Left ventricle myocardium inferior (tissue), 1 donor: ENCODE measurements at places on chromosomes 6 and 20. TPM values are rescaled to one million over a fixed set of nuclear protein-coding genes. Genes with fewer than 3 reads are reported as not detected.

The FAM120B gene
- total RNA-seq = 20.1 TPM

GRCh38 chr6:68711386-68712000 lies 76.4 kb downstream of the ADGRB3 start:
- no peak for DNase-seq
- H3K36me3 ChIP-seq = no peaks in the 10 kb centered on the region
- no peak overlapping the region for H3K27ac ChIP-seq
- H3K27me3 ChIP-seq = no peaks in the 10 kb centered on the region

- peaks cover 57% of the 10 kb centered on the region for H3K36me3 ChIP-seq
- H3K27me3 ChIP-seq = no peaks in the 10 kb centered on the region
- H3K27ac ChIP-seq = no peak overlapping the region
- H3K4me3 ChIP-seq = no peak overlapping the region
These were observed 63.7 kb downstream of the IGF2R start for GRCh38 chr6:160032538-160032937.

The NHLRC1 gene
- 1.1 TPM for total RNA-seq

GRCh38 chr6:20211941-20212391 lies 303 bp downstream of the MBOAT1 start:
- H3K36me3 ChIP-seq = no peaks in the 10 kb centered on the region
- peak overlapping the region; percentile 95 for H3K4me3 ChIP-seq
- H3K27ac ChIP-seq = peak overlapping the region; percentile 97

The GLP1R gene
- total RNA-seq = 7.5 TPM

GRCh38 chr6:127392301-127392700 lies 48.9 kb upstream of the ECHDC1 start:
- H3K4me3 ChIP-seq = no peak overlapping the region
- no peaks in the 10 kb centered on the region for H3K27me3 ChIP-seq
- H3K36me3 ChIP-seq = no peaks in the 10 kb centered on the region
- H3K4me1 ChIP-seq = peaks cover 5% of the 10 kb centered on the region

DNA sequence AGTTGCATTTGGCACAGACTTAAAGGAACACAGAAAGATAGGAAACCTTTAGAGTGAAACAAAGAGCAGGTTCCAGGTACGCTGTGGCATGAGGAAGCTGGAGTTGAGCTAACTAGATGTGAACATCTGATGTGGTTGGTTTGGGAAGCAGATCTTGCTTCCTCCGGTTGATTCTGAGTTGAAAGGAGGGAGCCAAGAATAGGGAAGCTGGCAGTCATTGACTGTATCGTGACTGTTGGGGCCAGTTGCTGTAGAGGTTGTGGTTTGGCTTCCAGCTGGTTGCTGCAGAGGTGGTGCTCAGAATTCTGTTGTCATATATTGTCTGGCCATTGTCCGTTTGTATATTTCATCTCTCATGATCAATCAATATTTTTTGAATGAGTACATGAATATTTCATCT lies 325.9 kb downstream of the PLCB1 start:
- DNase-seq = no peak
- no peaks in the 10 kb centered on the region for H3K27me3 ChIP-seq
- H3K4me3 ChIP-seq = no peak overlapping the region

DNA sequence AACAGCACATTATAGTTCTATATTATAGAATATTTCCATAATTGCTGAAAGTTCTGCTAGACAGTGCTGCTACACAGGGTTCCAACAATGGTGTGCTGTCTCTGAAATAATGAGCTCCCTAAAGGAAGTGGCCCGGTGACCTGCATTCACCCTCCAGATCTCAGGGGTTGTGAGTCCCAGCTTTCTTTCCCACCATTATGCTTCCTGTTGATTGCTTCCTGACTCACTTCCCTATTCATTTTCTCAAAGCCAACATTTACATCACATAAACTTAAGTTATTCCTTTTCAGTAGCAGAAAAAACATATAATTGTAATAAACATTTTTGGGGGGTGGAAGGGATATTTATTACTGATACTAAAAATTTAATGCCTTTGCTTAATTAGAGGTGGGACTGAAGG lies 12.9 kb upstream of the CCN6 start:
- H3K27ac ChIP-seq = no peak overlapping the region
- peaks cover 14% of the 10 kb centered on the region for H3K4me1 ChIP-seq
- DNase-seq = no peak
- H3K4me3 ChIP-seq = no peak overlapping the region
- H3K27me3 ChIP-seq = no peaks in the 10 kb centered on the region
- no peaks in the 10 kb centered on the region for H3K36me3 ChIP-seq

The SALL4 gene
- total RNA-seq = 0.25 TPM
